ENCODE measurements at places on chromosomes 5 and 9.

DNA sequence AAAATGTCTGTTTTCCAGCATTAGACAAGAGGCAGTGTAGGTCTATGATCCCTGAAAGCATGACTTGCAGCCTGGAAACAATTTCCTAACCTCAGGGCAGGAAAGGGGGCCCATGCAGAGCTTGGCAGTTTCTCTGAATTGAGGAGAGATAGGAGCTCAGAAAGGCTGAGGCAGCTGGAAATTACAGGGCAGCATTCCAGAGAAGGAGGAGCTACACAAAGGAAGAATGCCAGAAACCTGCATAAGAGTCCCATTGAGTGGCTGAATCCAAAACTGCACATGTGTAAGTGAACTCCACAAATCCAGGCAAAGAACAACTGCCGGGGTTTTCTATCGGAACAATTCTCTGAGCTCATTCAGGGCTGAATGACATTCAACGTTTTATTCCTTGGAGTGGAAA, 346.8 kb downstream of the PIK3R1 start:
- DNase-seq: no peak

DNA sequence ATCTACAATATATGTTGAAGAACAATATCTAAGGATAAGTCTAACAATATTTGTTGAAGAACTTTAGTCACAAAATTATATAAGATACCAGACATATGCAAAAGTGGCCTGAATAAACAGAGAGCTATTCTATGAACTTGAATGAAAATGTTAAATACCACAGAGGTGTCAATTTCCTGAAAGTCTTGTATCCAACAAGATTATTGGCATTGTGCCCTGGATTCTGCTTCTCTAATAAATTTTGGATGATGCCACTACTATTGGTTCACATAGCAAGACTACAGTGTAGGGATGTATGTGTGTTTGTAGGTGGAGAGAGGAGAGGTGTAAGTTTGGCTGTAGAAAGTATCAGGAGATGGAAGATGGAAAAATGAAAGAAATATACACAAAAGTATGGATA, 731.8 kb upstream of the RGMB start:
- DNase-seq: no peak

- DNase-seq: peak; percentile 98
Observed at GRCh38 chr9:12813960-12814876, 39.4 kb downstream of the LURAP1L start.

DNA sequence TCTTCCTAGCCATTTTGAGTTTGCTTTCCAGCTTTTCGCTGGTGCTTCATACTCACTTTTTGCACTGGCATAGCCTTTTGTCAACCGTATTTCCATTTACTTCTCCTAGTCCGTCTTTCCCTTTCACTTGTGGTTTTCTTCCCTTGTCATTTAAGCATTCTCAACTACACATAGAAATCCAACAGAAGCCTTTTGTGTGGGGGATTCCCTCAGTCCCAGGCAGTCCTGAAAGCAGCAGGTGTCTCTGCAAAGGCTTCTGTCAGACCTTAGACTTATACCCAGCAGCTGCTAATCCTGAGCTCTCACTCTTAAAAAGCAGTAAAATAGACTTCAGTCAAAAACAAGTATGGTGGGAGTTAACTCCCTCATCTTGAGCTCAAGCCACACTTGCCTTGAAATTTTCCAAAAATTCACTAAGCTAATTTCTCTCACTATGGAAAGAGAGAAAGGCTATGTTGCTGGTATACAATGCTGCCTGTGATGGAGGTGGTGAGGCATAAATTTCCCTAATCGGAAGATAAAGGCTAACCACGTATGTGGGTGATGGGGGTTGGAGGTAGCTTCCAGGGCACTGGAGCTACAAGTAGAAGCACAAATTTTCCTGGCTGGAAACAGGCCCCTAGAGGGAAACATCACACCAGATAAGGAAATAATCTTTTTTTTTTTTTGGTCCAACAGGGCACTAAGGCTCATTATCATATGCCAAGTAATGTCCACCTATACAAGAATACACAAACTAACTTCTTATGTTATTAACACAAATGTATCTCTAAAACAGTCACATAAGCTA, 34.8 kb upstream of the IFNK start:
- DNase-seq: no peak

- no peak for DNase-seq
Observed at GRCh38 chr9:112631313-112632070, 86.4 kb downstream of the INIP start.

DNA sequence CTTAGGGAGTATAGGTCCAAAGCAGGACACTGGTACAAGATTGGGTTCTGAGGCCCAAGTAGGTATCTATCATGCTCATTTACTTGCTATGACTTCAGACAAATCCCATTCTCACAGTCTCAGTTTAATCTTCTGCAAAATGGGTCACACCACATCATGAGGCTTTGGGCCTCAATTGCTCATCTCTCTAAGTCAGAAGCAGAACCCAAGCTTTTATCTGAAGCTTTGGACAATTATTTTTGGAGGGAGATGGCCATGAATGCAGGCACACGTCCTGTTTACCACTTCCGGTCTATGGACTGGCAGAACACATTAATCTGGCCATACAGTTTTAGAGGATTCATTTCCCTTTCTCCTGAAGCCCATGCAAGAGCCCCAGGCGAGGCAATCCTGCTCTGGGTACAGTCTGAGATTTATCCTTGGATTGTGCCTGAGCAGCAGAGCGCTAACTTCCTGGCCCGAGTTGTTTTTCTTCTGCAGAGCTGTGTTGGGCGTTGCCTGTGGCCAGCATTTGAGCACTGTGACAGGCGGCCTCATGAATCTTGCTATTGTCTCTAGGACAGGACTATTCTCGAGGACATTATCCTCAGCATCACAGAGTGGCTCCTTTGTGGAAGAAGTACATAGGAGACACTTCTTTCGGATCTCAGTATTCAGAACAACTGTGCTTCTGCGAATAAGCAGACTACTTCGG, 16.1 kb downstream of the SLC22A4 start:
- no peak for DNase-seq

DNA sequence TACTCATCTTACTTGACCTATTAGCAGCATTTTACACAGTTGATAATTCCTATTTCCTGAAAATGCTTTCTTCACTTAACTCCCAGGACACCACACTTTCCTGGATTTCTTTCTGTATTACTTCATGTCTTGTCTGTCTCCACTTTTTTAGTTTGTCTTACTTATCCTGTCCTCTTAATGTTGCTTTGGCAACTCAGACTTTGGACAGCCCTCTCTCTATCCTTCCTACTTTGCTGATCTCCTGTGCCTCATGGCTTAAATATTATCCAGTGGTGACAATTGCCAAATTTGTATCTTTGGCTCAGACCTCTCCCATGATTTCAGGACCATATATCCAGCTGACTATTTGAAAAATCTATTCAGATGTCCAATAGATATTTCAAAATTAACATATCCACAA, 39.8 kb upstream of the NUDT12 start:
- DNase-seq: no peak

GRCh38 chr9:69981686-69982445, 61.8 kb upstream of the MAMDC2 start:
- no peak for DNase-seq

DNA sequence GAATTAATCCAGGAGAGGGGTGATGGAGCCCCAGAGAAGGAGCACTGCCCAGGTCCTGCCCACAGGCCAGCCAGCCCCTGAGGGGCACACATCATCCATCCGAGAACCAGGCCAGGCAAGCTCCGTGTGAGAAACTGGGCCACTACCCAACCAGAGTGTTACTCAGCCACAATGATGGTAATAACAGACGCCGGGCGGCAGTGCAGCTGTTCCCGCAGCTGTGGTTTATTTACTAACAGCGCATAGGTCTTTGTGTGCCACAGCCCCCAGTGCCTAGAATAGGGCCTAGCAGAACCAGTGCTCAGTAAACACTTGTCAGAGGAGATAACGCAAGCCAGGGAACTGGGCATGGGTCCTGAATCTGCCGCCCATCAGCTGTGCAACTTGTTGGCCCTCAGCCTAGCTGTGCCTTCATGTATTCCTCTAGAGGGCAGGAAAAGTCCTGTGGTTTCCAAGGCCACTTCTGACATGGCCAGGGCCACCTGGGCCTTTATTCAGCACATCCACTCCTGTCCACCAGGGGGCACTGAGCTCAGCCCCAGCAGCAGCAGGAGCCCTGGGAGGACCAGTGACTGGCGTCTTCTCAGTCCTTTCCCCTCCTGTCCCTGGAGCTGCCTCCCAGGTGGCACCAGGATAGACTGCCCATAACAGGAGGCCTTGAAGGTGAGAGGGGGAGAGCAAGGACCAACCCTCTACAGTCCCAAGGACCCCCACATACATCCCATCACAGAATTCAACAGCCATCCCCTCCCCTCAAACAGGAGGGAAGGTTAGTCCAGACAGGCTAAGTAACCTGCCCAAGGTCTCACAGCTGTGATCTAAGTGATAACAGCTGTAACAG, 2.1 kb downstream of the MXD3 start:
- DNase-seq: no peak

DNA sequence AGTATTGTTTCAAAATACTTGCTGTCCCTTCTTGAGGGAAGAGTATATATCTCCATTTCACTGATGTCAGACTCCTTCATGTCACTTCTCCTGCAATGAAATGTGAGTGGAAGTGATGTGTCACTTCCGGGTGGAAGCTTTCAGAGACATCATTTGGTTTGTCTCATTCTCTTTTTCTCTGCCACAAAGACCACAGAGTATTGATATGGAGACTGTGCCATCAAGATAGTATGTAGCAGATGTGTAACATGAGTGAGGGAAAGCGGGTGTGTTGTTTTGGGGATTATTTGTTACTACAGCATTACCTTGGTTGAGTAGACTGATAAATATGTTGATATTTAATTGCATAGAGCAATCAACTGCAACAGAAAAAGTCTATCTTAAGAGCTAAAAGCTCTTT, 169.8 kb downstream of the FBXL7 start:
- no peak for DNase-seq

DNA sequence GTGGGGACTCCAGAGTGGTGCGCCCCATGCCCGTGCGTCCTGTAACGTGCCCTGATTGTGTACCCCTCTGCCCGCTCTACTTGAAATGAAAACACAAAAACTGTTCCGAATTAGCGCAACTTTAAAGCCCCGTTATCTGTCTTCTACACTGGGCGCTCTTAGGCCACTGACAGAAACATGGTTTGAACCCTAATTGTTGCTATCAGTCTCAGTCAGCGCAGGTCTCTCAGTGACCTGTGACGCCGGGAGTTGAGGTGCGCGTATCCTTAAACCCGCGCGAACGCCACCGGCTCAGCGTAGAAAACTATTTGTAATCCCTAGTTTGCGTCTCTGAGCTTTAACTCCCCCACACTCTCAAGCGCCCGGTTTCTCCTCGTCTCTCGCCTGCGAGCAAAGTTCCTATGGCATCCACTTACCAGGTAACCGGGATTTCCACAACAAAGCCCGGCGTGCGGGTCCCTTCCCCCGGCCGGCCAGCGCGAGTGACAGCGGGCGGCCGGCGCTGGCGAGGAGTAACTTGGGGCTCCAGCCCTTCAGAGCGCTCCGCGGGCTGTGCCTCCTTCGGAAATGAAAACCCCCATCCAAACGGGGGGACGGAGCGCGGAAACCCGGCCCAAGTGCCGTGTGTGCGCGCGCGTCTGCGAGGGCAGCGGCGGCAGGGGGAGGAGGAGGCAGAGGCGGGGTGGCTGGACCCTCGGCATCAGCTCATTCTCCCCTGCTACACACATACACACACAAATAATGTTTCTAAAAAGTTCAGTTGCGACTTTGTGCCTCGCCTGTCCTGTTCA, 668 bp downstream of the GLIS3 start:
- DNase-seq: no peak

GRCh38 chr5:173453167-173453566, 125.0 kb upstream of the STC2 start:
- no peak for DNase-seq

GRCh38 chr9:98094316-98094715, 24.7 kb downstream of the TRIM14 start:
- no peak for DNase-seq

DNA sequence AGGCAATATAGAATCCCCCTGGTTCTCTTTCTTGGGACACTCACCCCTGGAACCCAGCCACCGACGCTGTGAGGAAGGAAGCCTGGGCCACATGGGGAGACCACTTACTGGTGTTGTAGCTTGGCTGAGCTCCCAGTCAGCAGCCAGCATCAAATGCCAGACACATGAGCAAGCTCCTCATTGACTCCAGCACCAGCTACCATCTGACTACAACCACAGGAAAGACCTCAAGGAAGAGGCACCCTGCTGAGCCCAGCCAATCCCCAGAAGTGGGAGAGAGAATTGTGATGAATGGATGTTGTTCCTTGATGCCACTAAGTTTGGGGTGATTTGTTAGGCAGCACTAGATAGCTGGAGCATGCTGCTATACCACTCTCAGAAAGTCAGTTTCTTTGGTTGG, 36.0 kb downstream of the BNIP1 start:
- no peak for DNase-seq

- DNase-seq: peak; percentile 51
Observed at GRCh38 chr5:151825445-151825844, 53.7 kb downstream of the G3BP1 start.

DNA sequence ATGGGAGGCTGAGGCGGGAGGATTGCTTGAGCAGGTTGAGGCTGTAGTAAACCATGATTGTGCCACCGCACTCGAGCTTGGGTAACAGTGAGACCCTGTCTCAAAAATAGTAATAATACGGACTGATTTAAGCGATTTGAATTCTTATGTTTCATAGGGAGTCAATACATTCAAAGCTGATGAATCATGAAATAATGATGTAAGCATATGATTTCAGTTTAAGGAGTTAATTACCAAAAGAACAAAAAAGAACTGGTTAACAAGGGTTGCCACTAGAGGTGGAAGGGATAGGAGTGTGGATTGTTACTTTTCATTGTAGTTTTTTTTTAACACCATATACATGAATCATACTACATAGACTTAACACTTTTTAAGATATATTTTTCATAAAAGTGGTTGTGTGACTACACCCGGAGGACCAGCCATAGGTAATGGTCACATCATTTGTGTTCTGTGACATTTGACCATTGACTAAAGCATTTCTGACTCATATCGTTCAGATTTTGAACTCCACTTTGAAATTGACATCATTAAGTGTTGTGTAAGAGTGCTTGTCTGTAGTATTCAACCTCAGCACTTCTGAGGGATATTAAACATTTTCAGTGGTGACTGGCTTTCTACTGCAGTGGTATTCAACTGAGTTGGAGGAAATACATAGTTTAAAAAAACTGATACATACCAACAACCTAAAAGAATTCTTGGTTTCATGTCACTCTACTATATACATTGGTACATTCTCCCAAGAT, 7.0 kb downstream of the TRMT10B start:
- DNase-seq: peak; percentile 49

DNA sequence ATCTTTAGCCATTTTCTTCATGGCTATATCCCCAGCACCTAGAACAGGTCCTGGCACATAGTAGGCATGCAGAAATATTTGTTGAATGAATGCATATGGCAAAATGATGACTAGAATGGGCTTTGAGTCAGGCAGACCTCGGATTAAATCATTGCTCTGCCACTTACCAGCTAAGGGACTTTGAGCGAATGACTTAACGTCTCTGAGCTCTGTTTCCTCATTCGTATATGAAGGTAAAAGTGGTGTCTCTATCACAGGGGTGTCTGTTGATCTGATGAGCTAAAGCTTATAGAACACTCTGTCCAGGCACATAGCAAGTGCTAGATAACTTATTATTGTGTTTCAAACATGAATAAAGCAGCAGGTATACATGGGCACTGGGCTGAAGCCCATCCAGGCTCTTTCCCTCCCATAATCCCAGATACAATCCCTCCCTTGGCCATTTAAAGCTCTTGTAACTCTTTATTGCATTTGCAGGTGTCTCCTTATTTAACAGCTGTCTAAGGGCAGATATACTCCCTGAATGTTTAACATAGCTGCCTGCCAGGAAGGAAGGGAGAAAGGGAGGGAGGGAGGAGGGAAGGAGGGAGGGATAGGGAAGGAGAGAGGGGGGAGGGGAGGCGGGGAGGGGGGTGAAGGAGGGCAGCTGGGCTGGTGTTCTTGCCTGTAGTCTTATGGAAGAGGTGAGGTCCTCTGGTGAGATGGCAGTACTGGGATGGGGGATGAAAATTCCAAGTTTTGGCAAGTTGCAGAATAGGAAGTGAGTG, 23.2 kb upstream of the STXBP1 start:
- no peak for DNase-seq

All from stromal cell of bone marrow (primary cell).